ENCODE measurements at places on chromosomes 3 and 15. TPM values are rescaled to one million over a fixed set of nuclear protein-coding genes. Genes with fewer than 3 reads are reported as not detected.

DNA sequence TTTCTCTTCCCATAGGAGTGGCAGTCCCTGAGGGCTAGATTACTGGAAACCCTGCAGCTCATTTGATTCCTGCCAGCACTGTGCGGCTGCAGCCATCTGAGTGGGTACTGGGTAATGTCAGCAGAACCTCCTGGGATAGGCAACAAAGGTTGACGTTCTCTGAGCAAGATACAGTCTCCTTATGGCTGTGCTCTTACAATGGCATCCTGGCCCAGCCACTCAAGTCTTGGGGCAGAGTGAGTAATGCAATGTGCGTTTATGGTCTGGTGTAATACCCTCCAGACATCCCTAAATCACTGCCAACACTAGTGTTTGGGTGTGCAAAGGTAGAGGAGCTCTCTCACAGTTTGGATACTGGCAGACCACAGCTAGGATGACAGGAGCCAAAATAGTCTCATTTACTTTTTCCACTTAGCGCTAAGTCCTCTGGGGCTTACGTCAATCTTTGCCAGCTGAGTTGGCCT, 775.8 kb downstream of the ZNF385D start:
- no peaks in the 10 kb centered on the region for H3K36me3 ChIP-seq
- H3K4me1 ChIP-seq, result peaks cover 12% of the 10 kb centered on the region
- H3K27me3 ChIP-seq, result no peaks in the 10 kb centered on the region
- no peak overlapping the region for H3K27ac ChIP-seq
- no peak for DNase-seq

- no peaks in the 10 kb centered on the region for H3K36me3 ChIP-seq
- peaks cover 7% of the 10 kb centered on the region for H3K4me1 ChIP-seq
- no peak overlapping the region for H3K27ac ChIP-seq
- no peaks in the 10 kb centered on the region for H3K27me3 ChIP-seq
- DNase-seq, result no peak
Observed at GRCh38 chr3:127887321-127887720, 27.7 kb upstream of the KBTBD12 start.

DNA sequence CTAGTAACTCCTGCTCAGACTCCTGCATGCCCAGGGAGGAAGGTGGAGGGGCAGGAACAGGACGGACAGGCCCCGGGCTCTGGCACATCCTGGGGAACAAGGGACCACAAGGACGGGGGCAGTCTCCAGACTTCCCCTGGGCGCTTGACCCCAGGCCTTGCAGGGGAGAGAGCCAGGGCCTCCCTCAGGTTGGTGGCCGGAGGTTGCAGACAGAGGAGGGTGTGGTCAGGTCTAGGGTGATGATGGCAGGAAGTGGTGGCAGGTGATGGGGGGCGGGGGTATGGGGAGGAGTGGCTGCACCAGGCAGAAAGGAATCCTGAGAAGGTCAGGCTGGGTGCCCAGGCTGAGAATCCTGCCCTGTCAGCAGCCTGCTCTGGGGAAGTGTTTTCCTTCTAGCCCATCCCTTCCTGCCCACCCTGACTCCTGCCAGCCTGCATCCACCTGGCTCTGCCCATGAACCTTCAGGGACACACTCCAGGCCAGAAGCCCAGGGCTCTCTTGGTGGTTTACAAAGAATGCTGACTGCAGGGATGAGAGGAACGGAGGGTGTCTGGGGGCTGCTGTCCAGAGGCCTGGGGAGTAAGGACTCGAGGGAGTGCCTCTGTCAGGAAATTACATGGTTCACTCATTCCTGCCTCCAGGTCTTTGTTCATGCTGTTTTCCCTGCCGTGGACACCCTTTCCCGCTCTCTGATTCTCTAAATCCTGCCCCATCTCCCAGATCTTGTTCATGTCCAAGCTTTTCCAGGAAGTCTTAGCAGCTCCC, 15.8 kb downstream of the LOXL1 start:
- H3K36me3 ChIP-seq, result no peaks in the 10 kb centered on the region
- H3K27ac ChIP-seq, result no peak overlapping the region
- no peak for DNase-seq
- no peaks in the 10 kb centered on the region for H3K27me3 ChIP-seq

The SERPINI1 gene
- total RNA-seq, result 7.1 TPM

- peaks cover 29% of the 10 kb centered on the region for H3K36me3 ChIP-seq
- no peaks in the 10 kb centered on the region for H3K27me3 ChIP-seq
- no peak overlapping the region for H3K4me3 ChIP-seq
- H3K4me1 ChIP-seq, result peaks cover 29% of the 10 kb centered on the region
- H3K27ac ChIP-seq, result no peak overlapping the region
Observed at GRCh38 chr15:70060993-70061305, 36.8 kb downstream of the TLE3 start.

DNA sequence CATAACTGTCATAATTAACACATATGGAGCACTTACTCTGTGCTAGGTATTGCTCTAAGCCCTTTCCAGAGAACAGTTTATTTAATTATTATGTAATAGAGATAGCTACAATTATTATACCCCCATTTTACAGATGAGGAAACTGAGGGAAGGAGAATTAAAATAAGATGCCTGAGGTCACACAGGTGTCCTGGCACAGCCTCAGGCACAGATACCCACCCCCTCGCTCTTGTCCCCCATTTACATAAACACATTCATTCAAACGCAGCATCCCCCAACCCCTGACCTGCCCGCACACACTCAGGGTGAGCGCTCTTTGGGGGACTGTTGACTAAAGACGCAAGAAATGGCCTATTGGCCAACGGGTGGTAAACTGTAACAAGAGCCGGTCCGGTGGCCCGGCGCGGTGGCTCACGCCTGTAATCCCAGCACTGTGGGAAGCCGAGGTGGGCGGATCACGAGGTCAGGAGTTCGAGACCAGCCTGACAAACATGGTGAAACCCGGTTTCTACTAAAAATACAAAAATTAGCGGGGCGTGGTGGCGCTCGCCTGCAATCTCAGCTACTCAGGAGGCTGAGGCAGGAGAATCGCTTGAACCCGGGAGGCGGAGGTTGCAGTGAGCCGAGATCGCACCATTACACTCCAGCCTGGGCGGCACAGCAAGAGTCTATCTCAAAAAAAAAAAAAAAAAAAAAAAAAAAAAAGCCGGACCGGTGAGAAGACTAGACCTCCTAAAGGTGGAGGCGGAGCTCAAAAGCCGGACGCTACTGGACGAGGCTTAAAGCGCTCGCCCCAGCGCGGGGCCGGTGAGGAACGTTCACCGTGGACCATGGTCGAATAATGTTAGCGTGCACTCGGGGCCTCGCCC, 1.9 kb upstream of the ISL2 start:
- no peak overlapping the region for H3K27ac ChIP-seq
- H3K27me3 ChIP-seq, result peaks cover 60% of the 10 kb centered on the region
- DNase-seq, result no peak
- no peaks in the 10 kb centered on the region for H3K36me3 ChIP-seq
- H3K4me1 ChIP-seq, result peaks cover 29% of the 10 kb centered on the region

DNA sequence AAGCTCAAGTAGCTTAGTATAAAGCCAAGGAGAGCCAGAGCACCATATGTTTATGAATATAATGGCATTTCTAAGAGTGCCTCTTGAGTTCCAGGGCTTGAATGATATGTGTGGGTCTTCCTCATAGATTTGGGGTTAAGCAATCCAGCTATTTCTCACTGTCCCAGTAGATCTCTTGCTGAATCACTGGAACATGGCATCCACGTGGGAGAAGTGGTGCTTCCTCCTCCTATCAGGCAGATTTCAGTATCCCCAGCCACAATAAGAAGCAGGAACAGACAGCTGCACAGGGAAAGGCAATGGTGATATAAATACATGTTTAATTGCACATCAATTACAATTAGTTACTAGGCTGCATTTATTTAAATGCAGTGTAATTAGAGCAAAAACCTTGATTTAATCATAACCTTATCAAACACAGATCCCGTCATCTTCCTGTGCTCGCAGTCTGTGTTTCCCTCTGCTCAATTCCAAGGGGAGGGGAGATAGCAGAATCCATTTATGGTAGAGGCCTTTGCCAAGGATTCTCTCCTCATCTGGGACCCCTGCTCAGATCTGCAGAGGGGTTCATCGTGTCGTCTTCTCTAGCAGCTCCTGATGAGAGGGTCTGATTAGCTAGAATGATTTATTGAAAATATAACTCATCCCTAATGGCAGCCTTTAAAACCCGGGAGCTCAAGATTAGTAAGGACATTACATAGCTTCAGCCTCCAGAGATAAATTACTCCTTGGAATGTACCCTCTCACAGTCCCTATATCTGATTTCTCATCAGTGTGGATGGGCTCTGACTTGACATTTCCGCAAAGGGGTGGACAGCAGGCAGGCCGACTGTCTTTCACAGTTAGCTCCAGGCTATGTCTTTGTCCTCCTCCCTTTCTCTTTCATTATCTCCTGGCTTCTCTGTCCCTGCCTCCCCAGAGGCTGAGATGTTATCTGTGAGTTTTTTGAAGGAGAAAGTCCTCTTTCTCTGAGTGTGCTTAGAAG, 775.9 kb downstream of the AGBL1 start:
- H3K36me3 ChIP-seq, result no peaks in the 10 kb centered on the region
- H3K27ac ChIP-seq, result no peak overlapping the region
- DNase-seq, result no peak
- no peak overlapping the region for H3K4me3 ChIP-seq
- no peaks in the 10 kb centered on the region for H3K4me1 ChIP-seq

DNA sequence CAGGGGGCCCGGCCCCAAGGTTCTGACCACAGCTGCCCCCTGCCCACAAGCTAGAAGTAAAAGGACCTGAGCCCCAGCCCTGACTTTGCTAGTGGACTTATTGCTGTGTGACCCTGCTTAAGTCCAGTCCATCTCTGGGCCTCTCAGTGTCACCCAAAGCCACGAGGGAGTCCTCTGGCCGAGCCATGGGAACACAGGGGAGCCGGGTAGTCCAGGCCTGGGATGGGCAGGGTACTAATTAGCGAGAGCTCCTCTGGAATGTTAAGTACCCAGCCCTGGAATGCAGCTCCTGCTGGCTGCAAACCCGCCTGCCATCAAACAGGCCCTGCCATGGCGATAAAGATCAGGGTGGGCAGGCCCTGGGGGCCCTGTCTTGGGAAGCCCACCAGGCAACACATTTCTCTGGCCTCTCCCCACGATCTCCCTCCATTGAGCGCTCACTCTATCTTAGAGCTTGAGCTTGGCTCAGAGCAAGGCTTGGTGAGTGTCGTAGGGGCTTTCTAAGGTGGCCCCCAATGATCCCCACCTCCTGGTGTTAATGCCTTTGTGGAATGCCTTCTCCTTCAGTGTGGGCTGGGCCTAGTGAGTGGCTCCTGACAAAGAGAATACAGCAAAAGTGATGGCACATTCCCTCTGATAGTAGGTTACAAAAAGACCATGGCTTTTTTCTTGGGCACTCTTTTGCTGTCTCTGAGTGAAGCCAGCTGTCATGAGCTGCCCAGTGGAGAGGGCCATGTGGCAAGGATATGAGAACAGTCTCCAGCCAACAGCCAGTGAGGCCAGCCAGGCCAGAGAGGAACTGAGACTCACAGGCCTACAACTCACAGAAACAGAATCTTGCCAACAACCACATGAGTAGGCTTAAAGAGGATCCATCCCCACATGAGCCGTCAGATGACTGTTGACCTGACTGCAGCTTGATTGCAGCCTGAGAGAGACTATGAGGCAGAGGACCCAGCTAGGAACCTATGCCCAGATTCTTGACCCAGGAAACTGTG, 133.1 kb downstream of the SMAD6 start:
- no peak for DNase-seq
- no peak overlapping the region for H3K4me3 ChIP-seq
- H3K4me1 ChIP-seq, result no peaks in the 10 kb centered on the region
- no peaks in the 10 kb centered on the region for H3K36me3 ChIP-seq

GRCh38 chr3:159904455-159904854, 84.2 kb upstream of the IL12A start:
- H3K4me1 ChIP-seq, result no peaks in the 10 kb centered on the region
- H3K36me3 ChIP-seq, result no peaks in the 10 kb centered on the region
- no peak overlapping the region for H3K4me3 ChIP-seq
- DNase-seq, result no peak
- H3K27me3 ChIP-seq, result no peaks in the 10 kb centered on the region

GRCh38 chr3:144687862-144688261, 716.2 kb downstream of the DIPK2A start:
- no peaks in the 10 kb centered on the region for H3K36me3 ChIP-seq
- no peak overlapping the region for H3K4me3 ChIP-seq
- no peaks in the 10 kb centered on the region for H3K4me1 ChIP-seq
- no peak for DNase-seq
- no peaks in the 10 kb centered on the region for H3K27me3 ChIP-seq

The CCDC54 gene
- not detected for total RNA-seq

GRCh38 chr3:13519006-13519791, 29.7 kb upstream of the FBLN2 start:
- H3K27me3 ChIP-seq, result no peaks in the 10 kb centered on the region
- no peak overlapping the region for H3K4me3 ChIP-seq
- H3K27ac ChIP-seq, result no peak overlapping the region
- no peaks in the 10 kb centered on the region for H3K36me3 ChIP-seq
- H3K4me1 ChIP-seq, result peaks cover 3% of the 10 kb centered on the region
- no peak for DNase-seq

DNA sequence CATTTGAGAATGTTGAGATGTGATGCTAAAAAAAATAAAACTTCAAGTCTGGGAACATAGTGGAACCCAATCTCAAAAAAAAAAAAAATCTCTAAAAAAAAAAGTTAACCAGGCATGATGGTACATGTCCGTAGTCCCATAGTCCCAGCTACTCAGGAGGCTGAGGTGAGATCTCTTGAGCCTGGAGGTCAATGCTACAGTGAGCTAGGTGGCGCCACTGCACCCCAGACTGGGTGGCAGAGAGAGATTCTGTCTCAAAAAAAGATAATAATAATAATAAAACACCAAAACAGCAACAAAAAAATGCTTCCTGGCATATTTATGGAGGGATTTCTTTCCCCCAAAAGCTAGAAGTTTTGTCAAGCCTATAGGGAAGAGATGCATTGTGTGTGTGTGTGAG, 361.6 kb downstream of the ROBO1 start:
- no peak for DNase-seq
- no peaks in the 10 kb centered on the region for H3K4me1 ChIP-seq
- H3K36me3 ChIP-seq, result no peaks in the 10 kb centered on the region
- no peak overlapping the region for H3K27ac ChIP-seq
- H3K27me3 ChIP-seq, result no peaks in the 10 kb centered on the region

DNA sequence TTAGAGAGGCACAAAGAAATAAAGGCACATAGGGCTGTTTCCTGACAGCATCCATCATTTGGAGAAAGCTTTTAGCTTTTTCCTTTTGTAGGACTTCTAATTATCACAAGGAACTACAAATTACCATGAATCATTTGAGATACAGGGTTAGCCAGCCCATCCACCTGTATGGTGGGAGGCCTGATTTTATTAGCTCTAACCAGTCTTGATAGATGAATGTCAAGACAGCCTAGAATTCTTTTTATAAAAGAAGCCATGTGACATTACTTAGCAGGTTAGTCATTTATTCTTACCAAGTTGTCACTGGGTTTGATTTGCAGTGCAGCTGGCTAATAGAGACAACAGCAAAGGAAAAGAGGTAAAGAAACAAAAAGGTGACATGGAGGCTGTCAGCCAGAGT, 618.1 kb downstream of the ZNF385D start:
- H3K36me3 ChIP-seq, result no peaks in the 10 kb centered on the region
- no peaks in the 10 kb centered on the region for H3K4me1 ChIP-seq
- H3K27ac ChIP-seq, result no peak overlapping the region
- H3K4me3 ChIP-seq, result no peak overlapping the region

The RTP1 gene
- not detected for total RNA-seq

- H3K36me3 ChIP-seq, result peaks cover 41% of the 10 kb centered on the region
- H3K4me1 ChIP-seq, result peaks cover 40% of the 10 kb centered on the region
- no peak for DNase-seq
- H3K27me3 ChIP-seq, result no peaks in the 10 kb centered on the region
Observed at GRCh38 chr3:47890126-47890827, 87.3 kb downstream of the DHX30 start.

The APPL1 gene
- total RNA-seq, result 39.9 TPM

The MEGF11 gene
- total RNA-seq, result not detected
